ENCODE measurements at places on chromosomes 2 and 18.

- no peak for DNase-seq
Observed at GRCh38 chr2:71794611-71795010, 341.2 kb downstream of the DYSF start.

DNA sequence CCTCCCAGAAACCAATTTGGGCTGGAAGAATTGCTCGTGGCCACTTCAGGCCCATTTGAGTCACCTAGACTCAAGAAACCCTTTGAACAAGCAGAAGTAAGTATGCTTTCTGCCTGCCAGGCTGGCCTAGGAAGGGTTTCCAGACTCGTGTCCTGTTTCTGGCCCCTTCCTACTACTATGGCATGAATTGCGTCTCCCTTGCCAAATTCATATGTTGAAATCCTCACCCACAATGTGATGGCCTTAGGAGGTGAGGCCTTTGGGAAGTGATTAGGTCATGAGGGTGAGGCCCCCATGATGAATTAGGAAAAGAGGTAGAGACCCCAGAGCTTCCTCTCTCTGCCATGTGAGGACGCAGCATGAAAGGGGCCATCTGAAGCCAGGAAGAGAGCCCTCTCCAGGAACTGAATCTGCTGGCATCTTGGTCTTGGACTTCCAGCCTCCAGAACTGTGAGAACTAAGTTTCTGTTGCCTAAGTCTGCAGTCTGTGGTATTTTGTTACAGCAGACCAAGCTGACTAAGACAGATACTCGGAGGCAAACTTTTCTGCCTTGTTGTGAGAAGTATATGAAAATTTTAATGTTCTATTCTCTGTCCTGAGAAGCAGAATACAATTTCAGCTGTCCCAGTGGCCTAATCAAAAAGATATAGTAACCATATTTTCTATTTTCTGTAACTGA is 13.1 kb downstream of the GPR45 start:
- no peak for DNase-seq

GRCh38 chr2:230583581-230583980 is 129.1 kb upstream of the CAB39 start:
- DNase-seq = no peak

DNA sequence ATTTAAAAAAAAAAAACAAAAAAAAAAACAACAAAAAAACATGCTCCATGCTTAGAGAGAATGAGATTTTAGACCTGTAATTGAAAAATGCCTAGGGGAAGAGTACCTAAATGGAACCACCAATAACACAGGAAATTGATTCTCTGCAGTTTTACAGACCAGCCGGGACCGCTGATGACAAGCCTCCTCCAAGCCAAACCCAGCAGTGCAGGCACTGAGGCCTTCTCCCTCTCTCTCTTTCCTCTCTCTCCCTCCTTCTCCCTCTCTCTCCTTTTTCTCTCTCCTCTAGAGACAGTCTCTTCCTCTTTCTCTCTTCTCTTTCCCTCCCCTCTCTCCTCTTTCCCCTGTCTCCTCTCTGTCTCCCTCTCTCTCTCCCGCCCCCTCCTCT is 228.8 kb upstream of the COPS8 start:
- DNase-seq = no peak

GRCh38 chr2:235641956-235642355 is 148.1 kb downstream of the AGAP1 start:
- DNase-seq = no peak

DNA sequence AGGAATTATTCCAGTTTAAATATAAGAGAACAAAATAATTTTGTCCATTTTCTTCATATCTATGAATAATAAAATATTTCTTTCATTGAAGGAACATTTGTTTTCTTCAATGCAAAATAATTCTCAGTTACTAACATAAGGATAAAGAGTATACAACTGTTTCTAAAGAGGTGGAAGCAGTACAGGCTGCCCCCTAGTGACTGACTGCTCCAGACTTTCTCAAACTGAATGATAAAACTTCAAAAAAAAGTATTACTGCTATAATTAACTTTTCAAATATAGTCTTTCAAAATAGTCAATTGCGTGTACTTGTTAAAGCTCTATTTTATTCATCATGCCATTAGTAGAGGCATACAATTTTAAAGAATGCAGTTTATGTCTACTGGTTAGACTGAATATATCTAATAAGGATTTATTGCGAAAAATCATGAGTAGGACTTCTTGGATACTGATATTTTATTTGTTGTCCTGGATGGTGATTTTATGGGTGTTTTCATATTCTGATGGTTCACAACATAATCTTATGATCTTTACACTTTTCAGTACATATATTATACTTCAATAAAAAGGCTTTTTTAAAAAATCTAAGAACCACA is 100.1 kb downstream of the WDPCP start:
- DNase-seq = no peak

DNA sequence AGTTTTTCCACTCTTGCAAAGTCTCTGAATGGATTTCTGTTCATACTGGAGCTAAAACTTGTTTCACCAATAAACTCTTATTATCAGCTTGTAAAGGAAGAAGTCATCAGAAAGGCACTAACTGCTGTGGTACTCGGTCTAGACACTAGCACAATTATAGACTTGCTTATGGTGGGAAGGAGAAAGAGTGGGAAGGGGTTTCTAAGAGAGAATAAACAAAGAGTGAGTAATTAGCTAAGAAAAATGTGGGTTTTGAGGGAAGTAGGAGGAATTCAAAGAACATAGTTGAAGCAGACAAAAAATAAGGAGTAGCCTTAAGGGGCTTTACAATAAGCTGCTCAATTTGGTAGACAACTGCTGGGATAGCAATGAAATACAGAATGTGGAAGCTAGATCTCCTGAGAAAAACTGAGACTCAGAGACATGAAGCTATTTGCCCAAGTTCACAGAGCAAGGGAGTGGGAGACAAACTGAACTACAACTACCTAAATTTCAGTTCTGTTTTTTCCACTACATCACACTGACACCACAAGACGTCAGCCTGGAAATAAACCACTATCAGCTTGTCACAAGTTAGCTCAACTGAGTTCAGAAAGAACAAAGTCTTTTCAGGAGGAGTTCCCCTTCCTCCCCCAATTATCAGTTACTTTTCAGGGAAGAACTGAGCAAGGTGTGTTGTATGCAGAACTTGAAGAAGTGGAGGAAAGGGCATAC is 59.7 kb downstream of the MAP4K3 start:
- DNase-seq = no peak

- DNase-seq = no peak
Observed at GRCh38 chr2:176297067-176297466, 27.8 kb downstream of the MTX2 start.

- no peak for DNase-seq
Observed at GRCh38 chr2:188808947-188809355, 165.2 kb upstream of the COL3A1 start.

GRCh38 chr18:24083550-24083949 is 55.3 kb upstream of the CABYR start:
- no peak for DNase-seq

DNA sequence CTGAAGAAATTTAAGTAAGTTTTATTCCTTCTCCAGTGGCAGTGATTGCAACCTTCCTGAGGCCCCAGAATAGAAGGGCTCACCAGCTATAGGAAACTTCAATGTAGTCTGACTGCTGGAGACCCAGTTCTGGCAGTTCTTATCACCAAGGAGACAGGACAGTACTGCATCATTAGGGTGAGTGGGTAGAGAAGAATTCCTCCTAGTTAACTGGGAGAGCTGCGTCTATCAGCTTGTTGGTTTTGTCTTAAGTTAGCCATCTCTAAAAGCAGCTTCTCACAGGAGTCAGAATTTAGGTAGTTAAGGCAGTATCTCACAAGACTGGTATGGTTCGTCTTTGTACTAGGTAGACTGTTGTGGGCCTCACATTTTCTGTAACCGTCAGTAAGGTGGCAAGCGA is 3.3 kb upstream of the MSTN start:
- no peak for DNase-seq

DNA sequence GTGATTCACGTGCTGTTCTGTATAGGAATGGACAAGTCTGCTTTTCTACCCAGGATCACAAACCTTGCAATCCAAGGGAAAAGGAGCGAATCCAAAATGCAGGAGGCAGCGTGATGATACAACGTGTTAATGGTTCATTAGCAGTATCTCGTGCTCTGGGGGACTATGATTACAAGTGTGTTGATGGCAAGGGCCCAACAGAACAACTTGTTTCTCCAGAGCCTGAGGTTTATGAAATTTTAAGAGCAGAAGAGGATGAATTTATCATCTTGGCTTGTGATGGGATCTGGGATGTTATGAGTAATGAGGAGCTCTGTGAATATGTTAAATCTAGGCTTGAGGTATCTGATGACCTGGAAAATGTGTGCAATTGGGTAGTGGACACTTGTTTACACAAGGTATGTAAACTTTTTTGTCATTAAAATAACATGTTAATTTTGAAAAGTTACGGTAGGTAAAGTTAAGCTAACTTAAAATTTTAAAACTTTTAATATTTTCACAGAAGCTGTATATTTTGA is 33.0 kb downstream of the PPM1B start:
- DNase-seq = no peak

- DNase-seq = peak; percentile 47
Observed at GRCh38 chr2:1750933-1751766, 6.8 kb upstream of the PXDN start.

DNA sequence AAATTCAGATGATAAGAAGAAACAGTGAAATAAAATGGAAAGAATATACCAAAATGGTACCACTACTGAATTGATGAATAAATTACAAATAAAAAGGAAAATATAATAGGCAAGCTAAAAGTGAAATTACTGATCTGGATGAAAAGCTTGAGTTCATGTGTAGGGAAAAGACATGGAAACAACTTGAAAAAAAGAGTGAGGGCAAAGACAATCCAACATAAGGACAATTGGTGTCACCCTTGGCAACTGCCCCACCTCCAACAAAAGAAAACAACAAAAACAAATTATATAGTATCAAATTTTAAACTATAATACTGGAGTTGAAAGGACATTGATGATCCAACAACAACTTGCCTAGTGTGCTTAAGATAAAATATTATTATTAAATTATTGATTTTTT is 37.6 kb downstream of the PPP1R1C start:
- no peak for DNase-seq

GRCh38 chr2:36704475-36705150 is 8.1 kb downstream of the VIT start:
- no peak for DNase-seq

GRCh38 chr2:235480614-235481013 is 13.2 kb upstream of the AGAP1 start:
- DNase-seq = no peak

DNA sequence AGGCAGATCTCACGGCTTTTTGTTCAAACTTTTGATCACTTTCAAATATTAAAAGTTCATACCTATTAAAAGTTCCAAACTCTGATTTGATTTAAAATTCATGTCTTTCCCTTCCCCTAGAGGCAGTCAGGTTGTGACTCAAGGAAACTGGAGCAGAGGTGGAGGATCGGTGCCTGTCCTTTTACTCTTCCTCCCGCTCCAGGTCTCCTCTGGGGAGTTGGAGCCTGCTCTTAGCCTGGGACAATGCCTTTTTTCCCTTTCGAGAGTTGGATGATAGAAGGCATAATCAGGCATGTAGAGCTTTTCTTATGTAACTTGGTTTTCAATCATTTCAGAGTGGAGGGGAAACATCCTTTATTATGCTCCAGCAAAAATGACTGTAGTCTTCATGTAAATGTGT is 1706.1 kb upstream of the CELF4 start:
- no peak for DNase-seq

DNA sequence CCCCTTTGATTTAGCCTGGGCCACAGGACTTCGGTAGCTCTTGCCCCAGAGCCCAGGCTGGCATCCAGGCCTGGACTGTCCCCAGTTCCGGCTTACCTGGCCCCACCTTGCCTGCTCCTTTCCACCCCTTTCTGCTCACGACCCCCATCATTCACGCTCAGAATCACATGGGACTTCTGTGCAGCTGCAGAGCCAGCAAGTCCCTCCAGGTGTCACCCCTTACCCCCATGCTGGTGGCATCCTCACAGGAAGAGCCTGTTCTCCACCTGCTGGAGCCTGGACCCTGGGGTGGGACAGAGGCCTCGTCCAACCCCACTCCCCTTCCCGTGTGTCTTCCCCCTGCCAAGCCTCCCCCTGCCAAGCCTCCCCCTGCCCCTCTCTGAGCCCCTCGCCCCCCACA is 7.9 kb upstream of the KCNIP3 start:
- no peak for DNase-seq

GRCh38 chr18:44764863-44765262 is 84.2 kb downstream of the SETBP1 start:
- DNase-seq = no peak

DNA sequence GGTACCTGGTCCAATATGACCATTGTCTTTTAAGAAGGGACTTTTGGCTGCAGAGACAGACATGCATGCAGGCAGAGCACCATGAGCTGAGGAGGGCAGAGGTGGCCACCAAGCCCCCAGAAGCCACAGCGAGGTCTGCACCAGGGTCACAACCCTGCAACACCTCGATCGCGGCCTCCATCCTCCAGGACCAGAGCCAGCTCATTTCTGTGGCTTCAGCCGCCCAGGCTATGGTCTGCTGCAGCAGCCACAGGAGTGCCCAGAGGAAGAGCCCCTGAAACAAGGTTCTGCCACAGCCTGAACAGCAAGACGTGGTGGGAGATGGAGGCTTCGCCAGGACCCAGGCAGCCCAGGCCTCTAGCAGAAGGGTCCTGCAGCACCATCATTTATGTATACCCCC is 53.9 kb downstream of the ANKMY1 start:
- DNase-seq = no peak

GRCh38 chr2:233007739-233008138 is 5.3 kb downstream of the NGEF start:
- no peak for DNase-seq

- no peak for DNase-seq
Observed at GRCh38 chr2:72109291-72109690, 38.4 kb downstream of the CYP26B1 start.

DNA sequence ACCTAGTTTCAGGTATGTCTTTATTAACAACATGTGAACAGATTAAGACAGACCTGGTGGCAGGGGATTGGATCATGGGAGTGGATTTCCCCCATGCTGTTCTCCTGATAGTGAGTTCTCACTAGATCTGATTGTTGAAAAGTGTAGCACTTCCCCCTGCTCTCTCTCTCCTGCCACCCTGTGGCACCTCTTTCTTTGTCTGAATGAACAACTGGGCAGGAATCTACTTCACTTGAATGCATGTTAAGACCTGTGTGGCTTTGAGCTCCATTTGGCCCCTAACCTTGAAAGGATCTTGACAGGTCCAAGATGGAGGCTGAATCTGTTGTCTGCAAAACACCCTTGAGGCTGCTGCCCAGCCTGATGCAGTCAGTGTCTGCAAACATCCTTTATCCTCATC is 194.4 kb downstream of the RNF144A start:
- no peak for DNase-seq

- DNase-seq = no peak
Observed at GRCh38 chr2:168375195-168375798, 80.8 kb upstream of the CERS6 start.

DNA sequence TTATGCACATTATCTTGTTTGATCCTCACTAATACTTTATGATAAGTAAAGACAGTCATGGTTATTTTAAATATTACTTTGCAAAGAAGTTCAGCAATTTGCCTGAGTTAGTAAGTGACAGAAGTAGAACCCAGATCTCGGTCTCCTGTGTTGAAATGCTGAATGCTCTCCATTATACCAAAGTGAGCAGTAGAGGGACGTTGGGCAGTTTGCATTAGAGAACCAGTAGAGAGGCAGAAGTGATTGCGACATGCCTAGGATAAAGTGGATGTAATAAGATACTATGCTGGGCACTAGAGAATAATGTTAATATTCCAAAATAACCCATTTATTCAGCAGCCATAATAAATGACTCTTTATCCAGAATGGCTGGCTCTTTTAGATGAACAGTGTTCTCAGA is 201.0 kb downstream of the PMAIP1 start:
- DNase-seq = no peak

- DNase-seq = no peak
Observed at GRCh38 chr2:164697688-164698461, 76.6 kb upstream of the GRB14 start.
